IMR-90 (cell line): ENCODE measurements at places on chromosomes 2 and 18. TPM values are rescaled to one million over a fixed set of nuclear protein-coding genes. Genes with fewer than 3 reads are reported as not detected.

DNA sequence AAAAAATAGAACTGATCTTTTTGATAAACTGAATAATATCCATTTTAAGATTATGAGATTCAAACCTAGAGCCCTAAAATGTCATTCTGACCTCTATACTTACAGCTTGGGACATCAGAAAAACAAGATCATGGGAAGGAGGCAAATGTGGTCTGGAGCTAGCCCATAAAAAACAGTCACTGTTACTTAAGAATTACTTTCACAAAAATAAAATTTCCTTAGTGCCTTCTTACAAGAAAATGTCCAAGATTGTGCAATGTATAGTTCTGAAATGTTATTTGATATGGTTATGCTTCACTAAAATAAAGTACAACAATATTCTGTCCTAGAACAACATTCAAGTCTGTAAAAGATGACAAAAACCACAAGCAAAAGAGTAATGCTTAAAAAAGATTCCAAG is 247.6 kb downstream of the DYM start:
- H3K36me3 ChIP-seq = no peaks in the 10 kb centered on the region; the same call in 1 of the 2 replicates
- no peak overlapping the region for H3K4me3 ChIP-seq
- H3K4me1 ChIP-seq = peaks cover 2% of the 10 kb centered on the region; the same call in 1 of the 2 replicates
- peak; percentile 87 for DNase-seq

DNA sequence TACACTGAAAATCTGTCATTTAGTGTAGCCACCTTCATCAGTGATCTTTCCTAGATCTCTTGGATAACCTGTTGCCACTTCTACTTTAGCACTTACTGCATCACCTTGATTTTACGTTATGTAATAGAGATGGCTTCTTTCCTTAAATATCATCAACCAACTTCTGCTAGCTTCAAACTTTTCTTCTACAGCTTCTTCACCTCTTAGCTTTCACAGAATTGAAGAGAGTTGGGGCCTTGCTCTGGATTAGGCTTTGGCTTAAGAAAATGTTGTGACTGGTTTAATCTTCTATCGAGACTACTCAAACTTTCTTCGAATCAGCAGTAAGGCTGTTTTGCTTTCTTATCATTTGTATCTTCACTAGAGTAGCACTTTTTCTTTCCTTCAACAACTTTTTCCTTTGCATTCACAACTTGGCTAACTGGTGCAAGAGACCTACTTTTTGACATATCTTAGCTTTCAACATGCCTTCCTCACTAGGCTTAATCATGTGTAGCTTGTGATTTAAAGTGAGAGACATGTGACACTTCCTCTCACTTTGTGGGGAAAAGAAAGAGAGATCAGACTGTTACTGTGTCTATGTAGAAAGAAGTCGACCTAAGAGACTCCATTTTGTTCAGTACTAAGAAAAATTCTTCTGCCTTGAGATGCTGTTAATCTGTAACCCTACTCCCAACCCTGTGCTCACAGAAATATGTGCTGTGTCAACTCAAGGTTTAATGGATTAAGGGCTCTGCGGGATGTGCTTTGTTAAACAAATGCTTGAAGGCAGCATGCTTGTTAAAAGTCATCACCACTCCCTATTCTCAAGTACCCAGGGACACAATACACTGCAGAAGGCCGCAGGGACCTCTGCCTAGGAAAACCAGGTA is 99.6 kb downstream of the ATL2 start:
- DNase-seq = peak; percentile 40
- H3K27me3 ChIP-seq = peaks cover 15% of the 10 kb centered on the region
- H3K36me3 ChIP-seq = no peaks in the 10 kb centered on the region
- no peak overlapping the region for H3K4me3 ChIP-seq

DNA sequence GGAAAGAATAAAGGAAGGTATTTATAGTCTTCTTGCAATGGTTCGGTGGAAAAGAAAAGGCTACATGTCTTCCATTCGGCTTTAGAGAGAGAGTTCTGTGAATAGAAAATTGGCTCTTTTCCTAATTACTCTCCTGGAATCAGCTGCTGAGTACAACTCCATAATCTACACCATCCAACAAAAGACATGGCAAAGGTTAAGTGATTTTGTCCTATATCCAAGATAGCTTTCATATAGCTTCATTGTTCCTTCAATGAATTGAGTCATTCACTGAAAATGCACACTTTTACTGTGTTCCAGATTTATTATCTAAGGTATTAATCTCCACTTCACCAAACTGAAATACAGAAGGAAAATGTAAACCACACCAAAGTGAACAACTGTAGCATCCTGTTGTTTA is 514.5 kb downstream of the LRRTM4 start:
- no peaks in the 10 kb centered on the region for H3K27me3 ChIP-seq
- no peaks in the 10 kb centered on the region for H3K36me3 ChIP-seq
- no peak for DNase-seq
- no peak overlapping the region for H3K4me3 ChIP-seq
- H3K27ac ChIP-seq = no peak overlapping the region
- no peaks in the 10 kb centered on the region for H3K4me1 ChIP-seq

Gene IL36G
- polyA plus RNA-seq = not detected in 2 replicates

GRCh38 chr2:63257473-63257872 is 206.8 kb downstream of the OTX1 start:
- H3K36me3 ChIP-seq = no peaks in the 10 kb centered on the region
- H3K27ac ChIP-seq = no peak overlapping the region
- H3K27me3 ChIP-seq = no peaks in the 10 kb centered on the region
- H3K4me3 ChIP-seq = no peak overlapping the region
